ENCODE measurements at places on chromosomes 7 and 10.

DNA sequence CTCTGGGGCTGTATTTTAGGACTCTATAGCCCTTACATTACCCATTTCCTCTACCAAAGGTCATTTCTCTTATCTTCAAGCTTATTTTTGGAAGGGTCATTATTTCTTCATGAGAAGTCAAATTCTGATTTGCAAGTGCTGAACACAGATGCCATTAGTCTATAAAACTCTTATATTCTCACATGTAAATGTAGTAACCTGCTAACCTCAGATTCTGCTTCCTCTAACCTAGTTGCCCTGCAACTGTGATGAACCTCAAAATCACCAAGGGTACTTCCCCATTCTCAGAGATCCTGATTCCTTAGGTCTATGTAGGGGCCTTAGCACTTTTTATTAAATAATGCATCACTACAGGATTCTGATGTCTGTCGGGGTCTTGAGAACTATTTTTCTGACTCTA is 6.3 kb downstream of the FAS start:
- no peak for DNase-seq
- H3K36me3 ChIP-seq = no peaks in the 10 kb centered on the region
- H3K4me3 ChIP-seq = no peak overlapping the region
- no peak overlapping the region for H3K27ac ChIP-seq
- peaks cover 12% of the 10 kb centered on the region for H3K27me3 ChIP-seq

- H3K27me3 ChIP-seq = no peaks in the 10 kb centered on the region
- H3K4me1 ChIP-seq = no peaks in the 10 kb centered on the region
- H3K27ac ChIP-seq = no peak overlapping the region
- DNase-seq = no peak
Measured at GRCh38 chr7:132972745-132973144, 109.1 kb downstream of the CHCHD3 start.

GRCh38 chr7:40542982-40543741 is 408.4 kb downstream of the SUGCT start:
- H3K27me3 ChIP-seq = no peaks in the 10 kb centered on the region
- H3K4me1 ChIP-seq = no peaks in the 10 kb centered on the region
- H3K27ac ChIP-seq = no peak overlapping the region
- no peaks in the 10 kb centered on the region for H3K36me3 ChIP-seq
- H3K4me3 ChIP-seq = no peak overlapping the region

- no peak overlapping the region for H3K4me3 ChIP-seq
- no peak overlapping the region for H3K27ac ChIP-seq
- H3K36me3 ChIP-seq = no peaks in the 10 kb centered on the region
Measured at GRCh38 chr7:125375942-125376341, 446.3 kb upstream of the POT1 start.

GRCh38 chr10:56895306-56895705 is 534.2 kb upstream of the ZWINT start:
- H3K27me3 ChIP-seq = no peaks in the 10 kb centered on the region
- no peak overlapping the region for H3K4me3 ChIP-seq
- no peak overlapping the region for H3K27ac ChIP-seq
- DNase-seq = no peak
- H3K4me1 ChIP-seq = no peaks in the 10 kb centered on the region
- no peaks in the 10 kb centered on the region for H3K36me3 ChIP-seq

DNA sequence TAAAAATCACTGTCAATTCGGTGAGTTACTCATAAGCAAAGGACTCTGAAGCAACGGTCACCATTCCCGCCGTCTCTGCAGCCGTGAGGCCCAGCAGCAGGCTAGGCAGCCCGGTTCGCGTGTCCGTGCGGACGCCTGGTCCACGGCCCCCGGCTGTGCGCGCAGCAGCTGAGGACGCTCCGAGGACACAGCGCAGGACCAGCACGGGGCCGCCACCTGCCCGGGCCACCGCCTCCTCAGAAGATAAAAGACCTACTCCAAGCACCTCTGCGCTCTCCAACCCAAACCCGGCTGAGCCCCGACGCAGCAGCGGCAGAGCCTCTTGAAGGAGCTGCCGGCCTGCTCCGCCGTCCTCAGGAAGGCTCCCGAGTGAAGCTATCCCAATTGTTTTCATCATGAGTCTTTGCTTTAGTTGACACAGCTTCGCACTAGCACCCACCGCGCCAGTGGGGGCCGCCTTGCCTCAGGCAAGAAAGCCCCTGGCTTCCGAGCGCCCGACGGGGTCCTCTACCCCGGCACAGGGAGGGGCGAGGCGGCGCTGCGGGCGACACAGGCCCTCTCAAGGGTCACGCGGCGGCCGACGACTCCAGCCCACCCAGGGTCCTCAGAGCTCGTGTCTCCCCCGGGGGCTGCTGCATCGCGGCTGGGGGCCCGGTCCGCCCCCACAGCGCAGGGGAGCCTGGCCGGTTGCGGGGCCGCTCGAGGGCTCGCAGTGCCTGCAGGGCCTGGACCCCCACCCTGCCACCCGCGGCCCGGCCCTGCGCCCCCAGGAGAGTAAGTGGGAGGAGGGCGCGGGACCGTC is 16.9 kb upstream of the GPR146 start:
- DNase-seq = peak; percentile 68
- H3K4me3 ChIP-seq = peak overlapping the region; percentile 82
- H3K36me3 ChIP-seq = peaks cover 16% of the 10 kb centered on the region
- H3K27me3 ChIP-seq = no peaks in the 10 kb centered on the region
- no peaks in the 10 kb centered on the region for H3K4me1 ChIP-seq

Measured in endodermal cell (in vitro differentiated cells).